ENCODE measurements at places on chromosomes 11 and 22. TPM values are rescaled to one million over a fixed set of nuclear protein-coding genes. Genes with fewer than 3 reads are reported as not detected.

CSTF3 gene
- 15.7 TPM for total RNA-seq

CALCA gene
- 1.3 TPM for total RNA-seq

GAB4 gene
- total RNA-seq = not detected

GRCh38 chr11:57597916-57598830 is 688 bp downstream of the SERPING1 start:
- DNase-seq = peak; percentile 83

DNA sequence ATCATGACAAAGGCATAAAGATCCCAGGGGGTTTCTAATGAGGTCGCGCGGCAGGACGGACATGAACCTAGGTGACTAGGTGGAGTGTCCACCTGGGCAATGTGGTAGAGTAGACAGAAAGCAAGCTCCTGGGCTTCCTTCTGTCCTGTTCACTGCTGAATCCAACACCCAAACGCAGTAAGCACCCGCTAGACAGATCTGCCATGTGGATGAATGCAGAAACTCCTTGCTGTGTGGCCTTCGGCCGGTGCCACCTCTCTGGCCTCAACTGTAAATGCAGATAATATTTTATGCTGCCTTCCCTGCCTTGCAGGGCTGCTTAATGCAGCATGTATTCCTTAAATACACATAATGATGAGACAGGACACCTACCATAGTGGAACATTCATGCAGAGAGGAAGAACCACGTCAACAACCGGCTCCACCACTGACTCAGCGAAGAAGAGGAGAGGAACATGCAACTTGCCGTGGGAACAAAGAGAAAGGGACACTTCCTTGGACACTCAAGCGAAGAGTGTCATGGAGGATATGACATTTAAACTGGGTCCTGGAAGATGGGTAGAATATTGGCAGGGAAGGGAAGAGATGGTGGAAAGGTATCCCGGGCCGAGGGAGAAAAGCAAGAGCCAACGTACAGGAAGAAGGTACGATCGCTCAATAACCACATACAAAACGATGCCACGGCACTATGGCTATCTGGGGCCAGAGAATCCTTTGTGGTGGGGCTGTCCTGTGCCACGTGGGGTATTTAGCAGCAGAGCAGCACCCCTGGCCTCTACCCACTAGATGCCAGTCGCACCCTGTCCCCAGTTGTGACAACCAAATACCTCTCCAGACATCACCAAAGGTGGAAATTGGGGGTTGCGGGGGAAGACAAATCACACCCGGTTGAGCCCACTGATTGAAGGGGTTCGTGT is 30.8 kb downstream of the MYH9 start:
- DNase-seq = no peak

GRCh38 chr11:64971421-64972233 is at the start of gene MAJIN:
TSS of gene MAJIN (minus strand) at chr11:64972108. CDS start at chr11:64959405, 12,703 bp downstream.
- DNase-seq = peak; percentile 52

DNA sequence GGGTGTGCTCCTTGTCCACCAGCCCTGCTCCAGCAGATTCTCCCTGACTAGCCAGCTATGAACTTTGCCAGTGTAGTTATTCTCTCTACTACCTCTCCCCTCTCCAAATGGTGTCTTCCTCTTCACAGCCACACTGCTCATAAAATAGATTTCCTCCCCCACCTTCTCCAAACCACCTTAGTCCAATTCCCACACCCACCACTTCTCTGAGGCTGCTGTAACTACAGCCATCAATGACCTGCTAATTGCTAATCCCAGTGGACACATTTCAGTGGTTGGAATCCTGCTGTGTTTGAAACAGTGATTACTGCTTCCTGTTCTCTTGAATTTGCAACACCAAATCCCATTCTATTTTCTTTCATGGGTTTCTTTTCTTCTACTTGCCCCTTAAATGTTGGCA is 23.4 kb downstream of the SYT9 start:
- no peak for DNase-seq
